ENCODE measurements at places on chromosomes 7 and 10.

- no peak for DNase-seq
Measured at GRCh38 chr10:23522345-23522744, 83.5 kb downstream of the OTUD1 start.

GRCh38 chr10:73816917-73817729 lies 5.7 kb upstream of the NDST2 start:
- no peak for DNase-seq

- DNase-seq = no peak
Measured at GRCh38 chr7:80145780-80146422, 11.3 kb downstream of the GNAI1 start.

- DNase-seq = peak; percentile 31
Measured at GRCh38 chr10:71217266-71218045, 5.1 kb downstream of the UNC5B start.

DNA sequence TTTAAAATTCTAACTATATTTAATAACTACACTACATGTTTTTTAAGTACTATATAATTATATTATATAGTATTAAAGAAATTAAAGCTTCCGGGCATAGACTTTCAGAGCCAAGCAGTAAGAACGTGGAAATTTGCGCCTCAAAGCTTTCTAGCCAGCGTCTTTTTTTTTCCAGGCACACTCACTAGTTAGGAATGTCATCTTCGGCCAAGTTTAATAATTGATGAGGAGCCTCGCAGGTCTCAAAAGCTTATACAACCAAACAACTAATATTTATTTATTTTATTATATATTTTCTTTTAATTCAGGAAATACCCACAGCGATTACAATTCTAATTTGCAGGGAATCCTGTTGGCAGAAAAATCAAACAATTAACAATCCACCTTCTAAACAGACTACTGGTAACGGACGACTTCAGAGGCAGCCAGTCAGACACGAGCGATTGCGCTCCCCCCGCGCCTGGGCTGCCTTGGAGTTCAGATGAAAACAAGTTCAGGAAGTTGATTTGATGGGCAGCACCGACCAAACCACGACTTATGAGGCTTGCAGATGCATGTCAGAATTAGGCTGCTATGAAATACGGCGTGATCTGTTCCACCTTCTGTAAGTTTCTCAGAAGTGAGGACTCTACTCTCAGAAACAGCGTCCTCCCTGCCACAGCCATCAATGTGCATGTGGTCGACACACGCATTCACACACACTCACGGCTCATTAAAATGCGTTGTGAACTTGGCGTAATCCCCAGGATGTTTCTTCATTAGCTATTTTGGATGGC lies 431.8 kb upstream of the MGMT start:
- no peak for DNase-seq

- DNase-seq = no peak
Measured at GRCh38 chr10:122348935-122349361, 25.6 kb upstream of the PLEKHA1 start.

- peak; percentile 60 for DNase-seq
Measured at GRCh38 chr10:69048103-69048502, 39.8 kb upstream of the SRGN start.

DNA sequence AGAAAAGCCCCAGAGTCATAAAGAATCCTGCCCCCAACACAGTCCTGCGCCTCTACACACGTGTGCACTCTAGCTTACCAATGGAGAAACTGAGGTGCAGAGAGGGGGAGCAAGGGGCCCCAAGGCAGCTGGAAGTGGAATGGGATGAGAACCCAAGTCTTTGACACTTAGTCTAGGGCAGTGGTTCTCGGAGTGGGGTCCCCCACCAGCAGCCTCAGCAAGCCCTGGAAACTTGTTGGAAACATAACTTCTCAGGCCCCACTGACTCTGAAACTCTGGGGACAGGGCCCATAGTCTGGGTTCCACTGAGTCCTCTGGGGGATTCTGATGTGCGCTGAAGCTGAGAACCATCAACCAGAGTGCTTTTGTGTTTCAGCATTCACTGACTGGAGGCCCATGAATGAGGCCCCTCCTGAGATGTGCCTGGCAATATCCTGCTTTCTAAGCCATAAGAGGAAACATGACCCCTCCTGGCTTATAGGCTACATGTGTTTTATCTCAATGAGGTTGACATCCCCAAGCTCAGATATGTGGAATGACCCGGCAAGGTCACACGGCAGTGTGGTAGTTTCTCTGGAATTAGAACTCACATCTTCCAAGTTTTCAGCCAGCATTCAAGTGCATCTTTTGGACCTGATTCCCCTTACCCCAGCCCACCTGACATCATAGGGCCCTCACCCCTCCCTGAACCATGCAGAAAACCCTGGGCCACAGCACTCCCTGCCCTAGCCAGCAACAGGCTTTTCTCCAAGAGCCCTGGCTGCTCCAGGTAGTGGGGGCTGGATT lies 147.3 kb upstream of the PCBD1 start:
- DNase-seq = no peak

- no peak for DNase-seq
Measured at GRCh38 chr7:21020667-21021066, 234.0 kb upstream of the SP8 start.

GRCh38 chr7:152527610-152528032 lies 91.8 kb upstream of the KMT2C start:
- DNase-seq = no peak

DNA sequence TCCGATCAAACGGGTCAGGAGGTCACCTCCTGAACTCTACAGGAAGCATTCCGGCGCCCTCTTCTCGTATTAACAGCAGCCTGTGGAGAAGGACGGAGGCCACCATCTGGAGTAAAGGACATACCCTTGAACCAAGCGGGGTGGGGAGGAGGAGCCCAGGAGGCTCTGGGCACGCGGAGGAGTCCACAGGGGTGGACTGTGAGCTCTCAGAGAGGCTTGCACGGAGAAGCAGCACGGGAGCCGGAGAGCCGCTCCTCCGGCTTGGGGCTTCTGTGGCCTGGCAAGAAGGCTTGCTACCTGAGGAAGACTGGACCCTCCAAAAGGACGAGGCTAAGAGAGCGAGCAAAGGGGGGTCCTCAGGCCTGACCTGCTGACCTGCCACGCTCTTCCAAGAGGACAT lies 77.9 kb downstream of the MAD1L1 start:
- DNase-seq = no peak

DNA sequence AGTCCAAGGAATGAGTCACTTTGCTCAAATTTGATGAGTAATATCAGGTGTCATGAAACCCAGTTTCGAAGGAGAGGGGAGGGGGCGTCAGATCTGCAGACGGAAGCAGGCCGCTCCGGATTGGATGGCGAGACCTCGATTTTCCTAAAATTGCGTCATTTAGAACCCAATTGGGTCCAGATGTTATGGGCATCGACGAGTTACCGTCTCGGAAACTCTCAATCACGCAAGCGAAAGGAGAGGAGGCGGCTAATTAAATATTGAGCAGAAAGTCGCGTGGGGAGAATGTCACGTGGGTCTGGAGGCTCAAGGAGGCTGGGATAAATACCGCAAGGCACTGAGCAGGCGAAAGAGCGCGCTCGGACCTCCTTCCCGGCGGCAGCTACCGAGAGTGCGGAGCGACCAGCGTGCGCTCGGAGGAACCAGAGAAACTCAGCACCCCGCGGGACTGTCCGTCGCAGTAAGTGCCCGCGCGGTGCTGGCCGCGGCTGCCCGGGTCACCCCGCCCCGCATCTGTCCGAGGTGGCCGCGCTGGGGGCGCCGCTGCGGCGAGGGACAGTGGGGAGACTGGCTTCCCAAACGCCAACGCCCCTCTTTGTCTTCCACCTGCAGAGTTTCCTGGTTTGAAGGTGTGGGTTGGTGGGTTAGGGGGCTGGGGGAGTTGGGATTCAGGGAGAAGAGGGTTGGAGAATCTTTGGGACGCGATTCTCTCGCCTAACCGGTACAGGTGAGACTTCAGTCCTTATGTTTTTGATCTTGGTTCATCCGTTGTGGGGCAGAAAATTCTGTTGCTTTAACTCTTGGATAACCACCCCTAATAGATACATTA lies at the start of gene TAC1:
Gene TAC1 (plus strand): TSS at position 351 of the 829 bp plus-strand sequence. CDS start 527 bp downstream, outside the sequence.
- no peak for DNase-seq

- DNase-seq = no peak
Measured at GRCh38 chr10:119190353-119190752, 11.7 kb upstream of the PRDX3 start.

GRCh38 chr10:117666965-117667364 lies 124.4 kb downstream of the EMX2 start:
- no peak for DNase-seq

GRCh38 chr10:31456468-31456867 lies 137.5 kb downstream of the ZEB1 start:
- no peak for DNase-seq

DNA sequence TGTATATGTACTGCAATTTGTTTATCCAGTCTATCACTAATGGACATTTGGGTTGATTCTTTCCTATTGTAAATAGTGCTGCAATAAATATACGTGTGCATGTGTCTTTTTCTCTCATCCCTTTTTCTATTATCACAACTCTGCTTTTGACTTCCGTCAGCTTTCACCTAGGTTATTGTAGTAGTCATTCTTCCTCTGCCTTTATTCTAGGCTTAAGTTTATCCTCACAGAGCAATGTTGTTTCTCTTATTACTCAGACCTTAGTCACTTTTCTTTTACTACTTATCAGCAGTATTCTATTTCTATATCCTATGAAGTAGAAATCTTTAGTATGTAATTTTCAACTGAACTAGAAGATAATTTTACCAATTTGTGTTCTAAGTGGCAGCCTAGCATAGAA lies 175.3 kb upstream of the SEMA3E start:
- DNase-seq = no peak

GRCh38 chr7:140315498-140316164 lies 82.7 kb downstream of the SLC37A3 start:
- DNase-seq = no peak

DNA sequence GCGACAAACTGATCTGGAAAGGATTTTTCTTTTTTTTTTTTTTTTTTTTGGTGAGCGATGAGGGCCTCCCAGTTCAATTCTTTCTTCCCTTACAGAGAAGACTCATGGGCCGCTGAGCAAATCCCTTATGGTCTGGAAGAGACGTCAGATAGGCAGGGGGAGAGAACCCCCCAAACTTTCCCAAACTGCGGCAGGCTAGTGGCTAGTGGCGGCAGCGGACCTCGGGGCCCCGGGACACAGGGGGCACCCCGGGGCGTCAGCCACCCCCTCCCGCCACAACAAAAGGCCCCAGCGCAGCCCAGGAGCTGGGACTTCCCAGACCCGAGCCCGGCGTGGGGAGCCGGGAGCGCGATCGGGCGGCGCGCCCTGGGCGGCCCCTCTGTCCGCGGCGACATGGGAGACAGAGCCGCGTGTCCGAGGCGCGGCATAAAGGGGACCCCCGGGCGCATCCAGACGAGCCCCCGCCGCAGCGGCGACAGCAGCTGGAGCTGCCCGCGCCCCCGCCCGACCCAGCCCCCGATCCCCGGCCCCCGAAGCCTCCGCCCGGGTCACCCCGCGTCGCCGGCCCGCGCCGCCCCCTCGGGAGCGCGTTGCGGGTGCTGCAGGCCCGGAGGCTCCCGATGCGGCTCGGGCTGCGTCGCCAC lies 755 bp downstream of the FAM171A1 start:
- no peak for DNase-seq

Measured in globus pallidus (tissue), 1 donor.